ENCODE measurements at places on chromosomes 13 and 19.

- DNase-seq, result no peak
These were observed 160.1 kb upstream of the SOX1 start for GRCh38 chr13:111906816-111907215.

GRCh38 chr13:106377931-106378662 lies 157.4 kb downstream of the EFNB2 start:
- DNase-seq, result no peak

GRCh38 chr13:101811284-101811839 lies 358.9 kb downstream of the ITGBL1 start:
- DNase-seq, result no peak

- DNase-seq, result no peak
These were observed 505.6 kb downstream of the GPC5 start for GRCh38 chr13:91904005-91904404.

DNA sequence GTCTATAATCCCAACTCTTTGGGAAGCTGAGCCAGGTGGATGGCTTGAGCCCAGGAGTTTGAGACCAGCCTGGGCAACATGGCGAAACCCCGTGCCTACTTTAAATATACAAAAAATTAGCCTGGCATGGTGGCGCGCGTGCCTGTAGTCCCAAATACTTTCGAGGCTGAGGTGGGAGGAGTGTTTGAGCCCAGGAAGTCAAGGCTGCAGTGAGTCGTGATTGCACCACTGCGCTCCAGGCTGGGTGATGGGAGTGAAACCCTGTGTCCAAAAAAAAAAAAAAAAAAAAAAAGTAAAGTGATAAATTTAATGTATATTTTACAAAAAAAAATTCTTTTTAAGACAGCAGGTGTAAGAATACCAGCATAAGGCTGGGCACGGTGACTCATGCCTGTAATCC lies 17.6 kb downstream of the TMEM38A start:
- no peak for DNase-seq

Data from activated CD8-positive, alpha-beta memory T cell treated with anti-CD3 and anti-CD28 coated beads for 1 hour (primary cell).